ENCODE measurements at places on chromosomes 16 and 17.

- DNase-seq, result no peak
These were observed 6.0 kb downstream of the DDX19B start for GRCh38 chr16:70304892-70305448.

GRCh38 chr16:87939562-87940423 lies 3.5 kb upstream of the CA5A start:
- no peak for DNase-seq

DNA sequence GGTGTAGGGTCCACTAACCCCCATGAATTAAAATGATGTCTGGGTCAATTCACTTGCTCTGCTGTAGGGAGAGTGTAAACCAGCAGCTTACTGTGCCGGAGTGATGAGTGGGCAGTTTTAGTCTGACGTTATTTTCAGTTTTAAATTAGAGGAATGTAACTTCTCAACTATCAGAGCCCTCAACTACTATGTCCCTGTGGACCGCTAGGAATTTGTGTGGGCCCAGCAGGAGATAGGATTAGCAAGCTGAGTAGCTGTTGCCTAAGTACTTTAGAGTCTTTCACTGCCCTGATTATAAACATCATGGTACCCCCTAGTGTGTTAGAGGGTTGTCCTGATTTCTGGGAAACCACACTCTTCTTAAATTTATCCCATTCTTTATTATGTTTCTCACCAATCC lies 11.4 kb downstream of the MARVELD3 start:
- DNase-seq, result no peak

DNA sequence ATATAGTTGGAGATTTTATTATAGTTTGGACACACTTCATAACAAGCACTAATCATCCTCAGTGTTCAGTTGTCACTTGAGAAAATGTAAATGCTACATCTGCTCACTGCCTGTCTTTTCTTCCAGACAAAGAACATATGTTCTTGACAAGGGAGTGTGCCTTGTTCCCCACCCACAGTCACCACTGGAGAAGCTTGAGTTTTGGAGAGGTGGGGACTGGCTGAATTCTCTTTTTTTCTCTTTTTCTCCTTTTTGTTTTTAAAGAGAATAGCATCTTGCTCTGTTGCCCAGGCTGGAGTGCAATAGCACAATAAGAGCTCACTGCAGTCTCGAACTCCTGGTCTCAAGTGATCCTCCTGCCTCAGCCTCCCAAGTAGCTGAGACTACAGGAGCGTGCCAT lies 15.5 kb downstream of the RPRML start:
- no peak for DNase-seq

GRCh38 chr17:50044483-50044882 lies 11.4 kb upstream of the ITGA3 start:
- no peak for DNase-seq

DNA sequence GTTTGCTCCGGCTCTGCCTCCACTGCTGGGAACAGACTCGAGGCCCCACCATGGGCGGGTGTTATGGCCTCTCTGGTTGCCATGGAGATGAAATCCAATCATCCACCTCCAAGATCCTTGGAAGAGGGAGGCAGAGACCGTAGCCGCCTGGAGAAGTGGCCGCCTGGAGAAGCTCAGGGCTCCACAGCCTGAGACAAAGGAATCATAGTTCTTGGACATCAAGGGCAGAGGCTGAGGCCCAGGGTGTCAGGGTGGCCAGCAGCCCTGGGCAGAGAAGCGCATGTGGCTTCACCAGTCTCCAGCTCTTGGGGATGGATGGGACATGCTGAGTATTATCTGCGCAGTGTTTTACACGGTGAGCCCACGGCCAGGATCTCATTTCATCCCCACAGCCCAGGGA lies 36.2 kb downstream of the ABR start:
- no peak for DNase-seq

DNA sequence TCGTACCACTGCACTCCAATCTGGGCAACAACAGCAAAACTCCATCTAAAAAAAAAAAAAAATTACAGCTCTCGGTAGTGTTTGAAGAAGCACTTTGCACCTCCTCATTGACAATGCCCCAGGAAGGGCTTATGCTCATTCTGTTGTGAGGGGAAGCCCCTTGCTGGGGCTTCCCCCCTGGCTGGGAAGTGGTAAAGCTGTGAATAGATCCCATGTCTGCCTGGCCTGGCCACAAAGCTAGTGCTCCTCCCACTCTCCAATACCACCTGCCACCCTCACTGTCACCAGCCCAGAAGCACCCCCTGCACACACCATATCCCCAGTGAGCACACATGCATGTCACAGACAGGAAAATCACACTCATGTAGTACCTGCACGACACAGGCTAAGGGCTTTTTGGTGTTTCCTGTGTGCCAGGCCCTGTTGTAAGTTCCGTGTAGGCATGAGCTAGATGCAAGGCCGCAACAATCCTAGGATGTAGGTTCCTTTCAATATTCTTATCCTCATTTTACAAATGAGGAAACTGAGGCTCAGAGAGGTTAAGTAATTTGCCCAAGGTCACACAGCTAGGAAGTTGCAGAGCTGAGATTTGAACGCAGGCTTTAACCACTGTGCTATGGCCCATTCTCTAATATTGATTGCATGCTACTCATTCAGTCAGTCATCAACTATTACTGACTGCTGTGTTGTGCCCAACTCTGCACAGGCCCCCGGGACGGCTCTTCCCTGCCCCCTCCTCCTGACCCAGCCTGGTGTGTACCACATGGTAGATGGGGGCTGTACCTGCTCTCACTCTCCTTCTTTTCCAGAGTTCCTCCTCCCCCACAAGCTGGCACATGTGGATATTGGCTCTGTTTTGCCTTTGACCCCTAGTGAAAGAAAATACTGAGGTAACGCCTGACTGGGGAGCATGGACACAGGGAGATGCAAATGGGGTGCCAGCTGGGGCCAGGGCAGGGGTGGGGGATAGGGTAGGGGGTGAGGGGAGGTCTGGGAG lies 11.9 kb upstream of the COL1A1 start:
- peak; percentile 25 for DNase-seq

GRCh38 chr16:19933740-19934139 lies 49.1 kb upstream of the GPRC5B start:
- DNase-seq, result no peak

DNA sequence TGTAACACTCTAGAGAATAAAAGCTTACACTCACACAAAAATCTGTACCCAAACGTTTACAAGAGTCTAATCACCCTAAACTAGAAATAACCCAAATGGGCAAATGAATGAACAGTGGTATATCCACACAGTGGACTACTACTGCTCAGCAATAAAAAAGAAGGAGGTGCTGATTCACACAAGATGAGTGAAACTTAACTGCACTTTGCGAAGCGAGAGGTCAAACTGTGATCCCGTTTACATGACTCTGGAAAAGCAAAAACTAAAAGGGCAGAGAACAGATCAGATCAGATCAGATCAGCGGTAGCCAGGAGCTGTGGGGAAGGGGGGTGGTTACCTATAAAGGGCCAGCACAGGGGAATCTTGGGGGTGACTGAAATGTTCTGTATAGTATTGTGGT lies 113.4 kb downstream of the TRIM37 start:
- no peak for DNase-seq

- DNase-seq, result peak; percentile 53
These were observed 8.9 kb downstream of the OR4D1 start for GRCh38 chr17:58156839-58157803.

DNA sequence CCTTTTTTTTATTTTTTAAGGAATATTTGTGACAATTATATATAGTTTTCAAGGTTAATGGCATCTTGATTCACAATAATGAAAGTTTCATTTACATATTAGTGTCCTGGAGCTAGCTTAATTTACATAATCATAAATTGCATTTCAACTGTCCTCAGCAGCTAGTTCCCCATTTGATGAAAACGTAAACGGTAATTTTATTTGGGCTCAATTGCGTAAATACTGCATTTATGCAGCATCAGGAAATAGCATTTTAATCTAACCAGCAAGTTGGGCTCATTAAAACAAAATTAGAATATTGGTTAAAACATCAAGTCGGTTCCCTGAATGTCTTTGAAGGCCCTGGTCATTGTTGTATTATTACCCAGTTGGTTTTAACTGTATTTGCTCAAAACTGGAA lies 136.8 kb upstream of the CDH5 start:
- DNase-seq, result no peak

- DNase-seq, result no peak
These were observed 103.0 kb upstream of the SHISA6 start for GRCh38 chr17:11138023-11138422.

- no peak for DNase-seq
These were observed 18.8 kb upstream of the LASP1NB start for GRCh38 chr17:38906460-38907228.

DNA sequence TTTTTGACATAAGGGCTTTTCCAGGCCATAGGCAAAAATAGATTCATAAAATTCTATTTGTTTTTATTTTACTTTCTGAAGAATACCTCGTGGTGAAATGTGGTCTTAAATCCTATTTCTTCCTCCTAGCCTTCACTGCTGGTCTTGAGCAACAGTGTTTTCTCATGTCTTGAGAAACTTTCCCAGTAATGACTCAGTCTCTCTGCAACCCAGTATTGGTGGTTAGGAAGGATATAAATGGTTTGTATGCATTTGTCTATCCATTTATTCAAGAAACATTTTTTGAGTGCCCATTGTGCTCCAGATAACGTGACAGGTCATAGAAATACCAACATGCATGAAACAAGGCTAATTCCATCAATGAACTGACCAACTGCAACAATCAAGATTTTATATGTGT lies 213.9 kb downstream of the TMEM114 start:
- no peak for DNase-seq

- DNase-seq, result peak; percentile 61
These were observed 29.0 kb downstream of the PIMREG start for GRCh38 chr17:6473128-6473767.

- no peak for DNase-seq
These were observed 19.7 kb downstream of the ALKBH5 start for GRCh38 chr17:18203308-18203707.

- no peak for DNase-seq
These were observed 64.2 kb upstream of the COX10 start for GRCh38 chr17:14004927-14005620.

- DNase-seq, result no peak
These were observed 241.7 kb downstream of the SOX9 start for GRCh38 chr17:72362376-72363088.

GRCh38 chr17:14211801-14212200 lies 24.9 kb downstream of the CDRT15 start:
- DNase-seq, result no peak

GRCh38 chr17:36130346-36130745 lies 26.7 kb downstream of the CCL4 start:
- DNase-seq, result no peak

- no peak for DNase-seq
These were observed 104.7 kb upstream of the CHMP6 start for GRCh38 chr17:80886641-80887573.

GRCh38 chr16:54545854-54546511 lies 259.4 kb upstream of the IRX3 start:
- DNase-seq, result no peak

DNA sequence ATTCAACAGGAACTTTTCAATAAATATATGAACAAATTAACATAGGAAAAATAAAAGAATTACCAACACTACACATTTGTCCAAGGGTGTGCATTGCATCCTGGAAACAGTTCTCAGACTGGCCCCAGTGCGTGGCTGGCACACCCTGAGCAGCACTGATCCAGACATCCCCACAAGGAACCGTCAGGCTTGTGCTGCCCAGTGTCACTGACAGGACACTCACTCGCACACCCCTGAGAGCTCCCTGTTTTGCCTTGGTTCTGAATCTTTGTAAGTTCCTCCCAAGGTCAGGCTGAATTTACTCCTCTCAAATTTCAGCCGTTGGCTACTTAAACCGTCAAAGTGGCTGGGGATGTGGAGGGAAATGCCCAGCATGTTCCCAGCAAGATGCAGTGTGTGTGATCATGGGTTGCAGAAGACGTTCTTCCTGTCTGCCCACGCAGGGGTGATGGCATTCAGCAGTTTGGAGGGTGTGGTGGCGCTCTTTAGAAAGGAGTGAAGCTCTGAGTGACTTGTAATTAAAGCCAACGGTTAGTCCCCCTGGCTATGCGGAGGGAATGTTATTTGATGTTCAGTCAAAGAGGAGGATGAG lies 1.7 kb downstream of the MT2A start:
- DNase-seq, result peak; percentile 57

GRCh38 chr16:4813251-4814003 lies 11.0 kb upstream of the ROGDI start:
- no peak for DNase-seq

DNA sequence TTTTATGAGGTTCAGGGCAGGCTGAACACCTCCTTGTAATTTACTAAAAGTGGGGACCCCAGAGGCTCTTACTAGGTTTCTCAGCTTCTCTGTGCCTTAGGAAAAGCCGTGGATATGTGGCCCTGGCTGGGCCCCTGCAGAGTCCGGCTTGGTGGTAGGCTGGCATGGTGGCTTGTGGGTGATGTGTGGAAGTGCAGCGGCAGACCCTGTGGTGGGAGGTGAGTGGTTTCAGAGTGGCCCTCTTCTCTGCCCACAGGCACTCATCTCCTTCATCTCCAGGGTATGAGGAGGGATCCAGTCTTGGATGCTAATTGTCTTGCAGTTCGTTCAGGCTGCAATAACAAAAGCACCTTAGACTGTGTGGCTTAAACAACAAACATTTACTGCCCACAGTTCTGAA lies 58.9 kb downstream of the ASIC2 start:
- no peak for DNase-seq

Data from CD4-positive, alpha-beta T cell treated with Interleukin-2 at 100 ng/mL for 4 hours (primary cell).